ENCODE measurements at places on chromosomes 5 and 9.

DNA sequence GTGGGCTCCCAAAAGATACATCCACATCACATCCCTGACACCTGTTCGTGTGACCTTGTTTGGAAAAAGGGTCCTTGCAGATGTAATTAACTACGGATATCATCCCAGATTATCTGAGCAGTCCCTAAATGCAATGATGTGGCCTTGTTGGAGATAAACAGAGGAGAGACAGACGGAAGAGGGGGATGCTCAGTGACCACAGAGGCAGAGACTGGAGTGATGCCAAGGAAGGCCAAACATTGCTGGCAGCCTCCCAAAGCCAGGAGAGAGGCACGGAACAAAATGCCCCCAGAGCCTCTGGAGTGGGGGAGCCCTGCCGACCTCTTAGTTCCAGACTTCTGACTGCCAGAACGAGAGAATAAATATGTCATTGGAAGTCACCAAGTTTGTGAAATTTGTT lies 15.0 kb upstream of the VAV2 start:
- no peak for DNase-seq

- DNase-seq = no peak
Measured at GRCh38 chr9:121778252-121779225, 127.1 kb downstream of the DAB2IP start.

GRCh38 chr9:33817327-33818166 lies 587 bp downstream of the UBE2R2 start:
- DNase-seq = peak; percentile 75

DNA sequence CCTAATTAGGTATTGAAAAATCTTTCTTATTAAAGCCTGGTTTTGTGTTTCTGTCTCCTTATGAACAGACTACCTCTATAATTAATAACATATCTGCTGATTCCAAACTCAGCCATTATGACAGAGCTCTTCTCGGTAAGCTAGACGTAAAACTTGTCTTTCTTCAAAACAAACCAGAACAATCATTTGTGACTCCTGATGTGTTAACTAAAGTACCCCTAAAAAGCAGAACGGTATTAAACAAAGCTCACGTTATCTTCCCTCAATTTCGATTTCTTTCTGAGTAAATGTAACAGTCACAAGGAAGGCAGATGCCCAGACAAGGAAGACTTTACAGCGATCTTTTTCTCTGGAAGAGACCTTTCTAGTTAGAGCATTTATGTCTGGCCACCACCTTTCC lies 1.8 kb downstream of the SEMA5A start:
- no peak for DNase-seq

GRCh38 chr5:59066367-59067163 lies 483.7 kb downstream of the RAB3C start:
- DNase-seq = no peak

DNA sequence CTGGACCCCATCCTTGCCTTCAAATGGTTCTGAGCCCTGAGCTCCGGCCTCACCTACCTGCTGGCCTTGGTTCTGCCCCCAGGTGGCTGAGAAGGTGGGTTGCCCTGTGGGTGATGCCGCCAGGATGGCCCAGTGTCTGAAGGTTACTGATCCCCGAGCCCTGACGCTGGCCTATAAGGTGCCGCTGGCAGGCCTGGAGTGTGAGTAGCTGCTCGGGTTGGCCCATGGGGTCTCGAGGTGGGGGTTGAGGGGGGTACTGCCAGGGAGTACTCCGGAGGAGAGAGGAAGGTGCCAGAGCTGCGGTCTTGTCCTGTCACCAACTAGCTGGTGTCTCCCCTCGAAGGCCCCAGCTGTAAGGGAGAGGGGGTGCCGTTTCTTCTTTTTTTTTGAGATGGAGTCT lies 5.2 kb downstream of the CEL start:
- DNase-seq = no peak
